ENCODE measurements at places on chromosomes 13 and 19.

GRCh38 chr13:99033814-99034213 is 56.0 kb upstream of the DOCK9 start:
- no peak for DNase-seq

DNA sequence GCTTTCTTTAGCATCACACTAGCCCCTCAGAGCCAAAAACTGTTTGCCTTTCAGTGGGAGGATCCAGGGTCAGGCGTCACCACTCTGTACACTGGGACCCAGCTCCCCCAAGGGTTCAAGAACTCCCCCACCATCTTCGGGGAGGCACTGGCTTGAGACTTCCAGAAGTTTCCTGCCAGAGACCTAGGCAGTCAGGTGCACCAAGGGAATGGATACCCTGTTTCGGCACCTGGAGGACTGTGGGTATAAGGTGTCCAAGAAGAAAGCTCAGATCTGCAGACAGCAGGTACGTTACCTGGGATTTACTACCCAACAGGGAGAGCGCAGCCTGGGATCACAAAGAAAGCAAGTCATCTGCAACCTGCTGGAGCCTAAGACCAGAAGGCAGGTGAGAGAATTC is 603.0 kb downstream of the UQCRFS1 start:
- no peak for DNase-seq

- no peak for DNase-seq
These were observed 5.8 kb downstream of the FCHO1 start for GRCh38 chr19:17757125-17757524.

- no peak for DNase-seq
These were observed 9.1 kb downstream of the ARID3A start for GRCh38 chr19:934865-935479.

GRCh38 chr19:49814010-49814409 is 918 bp upstream of the FUZ start:
- DNase-seq = no peak

DNA sequence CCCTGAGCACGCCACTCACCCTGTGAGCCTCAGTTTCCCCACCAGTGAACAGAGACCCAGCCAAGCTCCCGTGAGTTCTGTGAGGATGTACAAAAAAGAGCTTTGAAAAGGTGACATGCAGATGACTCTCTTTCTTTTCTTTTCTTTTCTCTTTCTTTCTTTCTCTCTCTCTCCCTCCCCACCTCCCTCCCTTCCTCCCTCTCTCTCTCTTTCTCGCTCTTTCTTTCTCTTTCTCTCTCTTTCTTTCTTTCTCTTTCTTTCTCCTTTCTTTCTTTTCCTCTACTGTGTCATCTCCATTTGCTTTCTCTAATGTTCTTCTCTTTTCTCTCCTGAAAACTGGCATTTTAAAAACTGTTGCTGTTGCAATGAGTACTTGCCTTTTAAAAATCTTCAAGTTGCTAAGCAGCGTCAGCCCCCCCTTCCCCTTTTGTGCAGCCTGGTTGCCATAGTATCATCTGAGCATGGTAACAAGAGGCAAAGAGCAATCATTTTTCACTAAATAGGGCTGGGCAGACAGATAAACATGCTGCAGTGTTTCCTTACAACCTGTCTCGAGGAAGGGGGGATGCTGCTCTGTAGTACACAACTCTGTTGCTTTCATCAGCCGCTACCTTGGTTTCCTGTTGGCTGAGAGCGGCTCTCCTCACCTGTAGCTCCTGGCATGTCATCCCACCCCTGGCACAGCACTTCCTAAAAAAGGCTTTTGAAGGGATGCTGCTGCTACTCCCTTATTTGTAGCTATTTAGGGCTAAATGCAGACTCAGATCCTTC is 108.7 kb upstream of the MBNL2 start:
- no peak for DNase-seq

DNA sequence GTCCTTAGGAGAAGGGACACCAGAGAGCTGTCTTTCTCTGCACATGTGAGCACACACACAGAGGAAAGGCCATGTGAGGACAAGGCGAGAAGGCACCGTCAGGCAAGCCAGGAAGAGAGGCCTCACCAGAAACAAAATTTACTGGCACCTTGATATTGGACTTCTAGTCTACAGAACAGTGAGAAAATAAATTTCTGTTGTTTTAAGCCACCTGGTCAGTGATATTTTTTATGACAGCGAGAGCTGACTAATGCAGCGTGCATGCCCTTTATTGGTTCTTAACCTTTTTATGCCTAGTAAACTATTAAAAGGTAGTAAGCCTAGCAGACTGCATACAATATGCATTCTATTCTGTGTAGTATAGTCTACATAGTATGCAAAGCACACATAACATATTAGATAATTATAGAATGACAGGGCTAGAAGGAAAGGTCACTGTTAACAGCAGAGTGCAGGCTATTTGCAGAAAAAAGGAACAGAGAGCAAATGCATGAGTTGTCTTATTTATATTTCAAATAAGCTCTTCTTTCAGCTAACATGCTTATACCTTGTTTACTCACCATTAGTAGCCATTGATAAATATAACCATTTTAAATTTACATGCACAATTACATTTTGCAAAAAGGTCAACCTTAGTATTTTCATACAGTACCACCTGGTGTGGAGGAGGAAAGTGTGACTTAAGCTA is 25.2 kb upstream of the KATNAL1 start:
- DNase-seq = no peak

- no peak for DNase-seq
These were observed 6.4 kb upstream of the IPO5 start for GRCh38 chr13:97946951-97947588.

GRCh38 chr19:14162871-14163297 is 26.5 kb upstream of the ASF1B start:
- DNase-seq = no peak

Measured in stimulated activated CD8-positive, alpha-beta memory T cell treated with anti-CD3 and anti-CD28 coated beads, Interleukin-4, amount 100 ng/mL, for 4 hours (primary cell).